Activated T-helper 1 cell treated with anti-CD3 and anti-CD28 coated beads, Interleukin-2, amount 50 U/mL, for 16 hours (primary cell): ENCODE measurements at places on chromosomes 7 and 10.

DNA sequence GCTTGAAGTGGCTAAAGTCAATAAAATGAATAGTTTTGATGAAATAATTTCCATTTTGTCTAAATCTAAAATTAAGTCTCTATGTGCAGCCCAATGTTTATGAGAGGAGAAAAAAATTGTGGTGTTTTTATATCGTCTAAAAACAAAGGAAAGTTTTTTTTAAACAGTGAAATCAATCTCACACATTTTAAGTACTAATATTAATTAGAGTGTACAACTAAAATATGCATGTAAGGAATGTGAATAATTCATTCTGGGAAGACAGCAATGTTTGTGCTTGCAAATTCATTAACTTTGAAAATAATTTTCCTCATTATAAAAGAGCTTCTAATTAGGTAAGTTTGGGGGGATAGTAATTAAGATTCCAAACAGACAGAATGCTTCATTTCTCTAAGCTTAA lies at the start of gene NPVF:
Gene NPVF (minus strand): TSS at position 101 of the 400 bp plus-strand sequence. CDS start 47 bp downstream, at position 54.
- DNase-seq, result no peak

DNA sequence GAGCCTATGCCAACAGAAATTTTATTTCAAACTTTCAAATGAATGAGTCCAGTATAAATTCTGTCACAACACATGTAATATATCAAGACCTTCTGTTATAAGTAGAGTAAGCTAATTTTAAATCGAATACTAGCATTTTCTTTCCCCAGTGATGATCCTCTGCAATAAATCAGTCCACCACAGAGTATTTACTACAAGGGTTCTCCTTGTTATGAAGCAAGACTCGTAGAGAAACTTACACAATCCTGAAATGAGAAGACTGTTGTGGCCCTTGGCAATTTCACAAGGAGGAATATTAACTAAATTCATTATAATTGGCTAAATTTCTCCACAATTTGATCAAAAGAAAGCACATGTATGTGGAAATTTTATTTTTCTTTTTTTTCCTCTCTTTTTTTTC lies 312.4 kb upstream of the DGKB start:
- DNase-seq, result no peak

- DNase-seq, result no peak
Observed at GRCh38 chr7:45086331-45087065, 2.3 kb downstream of the NACAD start.

- no peak for DNase-seq
Observed at GRCh38 chr10:101011517-101012423, 12.2 kb downstream of the LZTS2 start.

- no peak for DNase-seq
Observed at GRCh38 chr7:140333223-140333622, 65.1 kb downstream of the SLC37A3 start.

DNA sequence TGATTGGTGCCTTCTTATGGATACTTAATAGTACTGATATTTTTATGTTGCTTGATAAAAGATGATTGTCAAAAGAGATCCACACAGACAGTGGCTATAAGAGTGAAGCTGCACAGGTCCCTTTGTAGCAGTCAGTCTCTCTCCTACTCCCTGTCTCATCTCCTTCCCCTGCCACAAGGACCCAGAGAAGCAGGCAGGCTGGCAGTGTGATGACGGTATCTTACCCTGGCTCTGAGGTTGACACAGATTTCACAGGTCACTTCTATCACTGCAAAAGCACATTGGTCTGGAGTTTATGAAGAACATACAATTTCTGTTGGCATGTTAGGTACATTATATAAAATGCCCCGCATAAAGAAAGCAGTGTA lies 64.4 kb upstream of the AHR start:
- no peak for DNase-seq

GRCh38 chr7:127391591-127392181 lies 822 bp downstream of the ZNF800 start:
- peak; percentile 23 for DNase-seq

- no peak for DNase-seq
Observed at GRCh38 chr7:140069298-140069949, 6.7 kb upstream of the PARP12 start.

- DNase-seq, result no peak
Observed at GRCh38 chr7:1058311-1058710, 14.0 kb downstream of the GPR146 start.

DNA sequence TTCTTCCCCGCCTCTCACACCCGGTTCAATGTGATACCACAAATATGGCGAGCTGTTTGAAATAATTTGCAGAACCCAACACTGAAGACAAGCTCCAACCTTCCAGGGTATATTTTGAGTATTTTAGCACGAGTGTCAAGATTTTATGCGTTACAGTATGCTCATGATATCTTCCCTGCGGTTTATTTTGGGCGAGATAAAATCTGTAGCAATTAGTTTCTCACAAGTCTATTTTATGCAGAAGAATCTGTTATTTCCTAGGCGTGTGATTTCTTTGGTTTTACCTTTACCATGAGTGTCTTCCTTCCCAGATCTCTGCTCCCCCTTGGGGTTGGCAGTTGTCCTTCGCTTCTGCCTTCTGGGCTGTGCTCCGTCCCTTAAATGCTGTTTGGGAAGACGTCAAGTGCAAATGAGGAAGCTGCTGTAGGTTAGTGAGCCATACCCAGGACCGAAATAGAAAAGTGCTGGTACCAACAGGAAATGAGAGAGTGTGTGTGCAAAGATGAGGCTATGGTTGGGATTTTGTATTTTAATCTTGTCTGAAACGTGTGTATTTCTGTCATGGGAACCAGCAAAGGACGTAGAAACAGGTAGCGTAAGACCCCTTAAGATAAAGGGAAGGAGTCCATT lies 299.8 kb downstream of the KLF6 start:
- no peak for DNase-seq

- no peak for DNase-seq
Observed at GRCh38 chr7:157689269-157690057, 352.7 kb downstream of the DNAJB6 start.

GRCh38 chr10:36057180-36057579 lies 415.1 kb upstream of the FZD8 start:
- no peak for DNase-seq

DNA sequence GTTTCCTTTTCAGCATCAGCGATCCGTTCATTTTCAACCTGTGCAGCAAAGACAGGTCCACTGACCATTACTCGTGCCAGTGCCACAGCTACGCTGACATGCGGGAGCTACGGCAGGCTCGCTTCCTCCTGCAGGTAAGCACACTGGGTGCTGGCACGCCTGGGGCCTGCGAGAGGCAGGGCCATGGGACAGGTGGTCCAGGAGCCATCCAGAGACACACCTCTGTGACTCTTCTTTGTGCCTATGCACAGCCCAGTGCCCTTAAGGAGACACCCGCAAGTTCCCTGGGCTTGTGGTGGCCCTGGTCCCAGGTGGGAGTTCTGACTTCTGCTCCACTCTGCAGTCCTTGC lies 42.2 kb downstream of the LRRC18 start:
- no peak for DNase-seq
